ENCODE measurements at places on chromosomes 12 and 14.

GRCh38 chr12:85821759-85822158, 14.4 kb downstream of the RASSF9 start:
- H3K4me3 ChIP-seq: no peak overlapping the region
- H3K4me1 ChIP-seq: peaks cover 52% of the 10 kb centered on the region
- DNase-seq: no peak

- H3K27ac ChIP-seq: peak overlapping the region; percentile 62
- H3K4me3 ChIP-seq: peak overlapping the region; percentile 100
- H3K4me1 ChIP-seq: peaks cover 27% of the 10 kb centered on the region
- no peaks in the 10 kb centered on the region for H3K27me3 ChIP-seq
Observed at GRCh38 chr14:31419179-31419966, 977 bp downstream of the HEATR5A start.

GRCh38 chr12:56007564-56008559, 10.8 kb downstream of the SUOX start:
- DNase-seq: peak; percentile 76
- H3K36me3 ChIP-seq: peaks cover 28% of the 10 kb centered on the region
- peak overlapping the region; percentile 30 for H3K27ac ChIP-seq
- peak overlapping the region; percentile 78 for H3K4me3 ChIP-seq

- no peak for DNase-seq
- no peak overlapping the region for H3K4me3 ChIP-seq
- peaks cover 39% of the 10 kb centered on the region for H3K27me3 ChIP-seq
- H3K27ac ChIP-seq: no peak overlapping the region
- no peaks in the 10 kb centered on the region for H3K36me3 ChIP-seq
Observed at GRCh38 chr14:24705840-24706239, 71.8 kb upstream of the GZMB start.

DNA sequence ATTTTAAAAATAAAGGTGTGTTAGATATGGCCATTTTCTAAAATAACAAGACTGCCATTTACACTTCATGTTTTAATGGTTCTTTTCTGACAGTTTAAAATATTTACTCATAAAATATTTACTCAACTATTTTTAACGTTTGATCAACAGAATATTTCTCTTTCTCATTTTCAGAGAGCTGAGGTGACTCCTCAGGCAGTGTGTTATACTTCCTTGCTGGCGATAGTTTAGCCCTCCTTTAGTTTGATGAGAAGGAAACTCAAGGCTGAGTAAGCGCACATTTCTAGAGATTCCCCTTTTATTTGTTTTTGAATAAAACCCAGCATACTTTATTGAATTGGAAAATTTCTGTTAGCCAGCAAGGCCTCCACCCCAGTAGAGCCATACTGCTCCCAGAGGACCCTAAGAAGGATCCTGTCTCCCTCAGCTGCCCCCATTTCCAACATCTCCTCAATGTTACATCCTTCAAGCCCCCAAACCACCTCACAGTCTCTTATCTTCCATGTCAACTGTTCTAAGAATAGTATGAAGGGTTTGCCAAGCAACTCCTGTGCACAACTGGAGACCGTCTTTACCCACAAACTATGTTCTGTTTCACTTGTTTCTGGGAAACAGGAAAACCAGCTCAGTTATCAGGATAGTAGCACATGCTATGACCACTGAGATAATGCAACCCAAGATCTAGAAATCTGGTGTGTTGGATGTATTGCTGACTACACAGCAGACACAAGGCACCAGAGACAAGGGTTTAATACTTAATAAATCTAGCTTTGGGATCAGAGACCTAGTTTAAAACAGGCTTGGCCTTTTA, 129.5 kb downstream of the STXBP6 start:
- no peak for DNase-seq
- no peaks in the 10 kb centered on the region for H3K36me3 ChIP-seq
- no peak overlapping the region for H3K27ac ChIP-seq
- H3K4me1 ChIP-seq: peaks cover 28% of the 10 kb centered on the region
- no peak overlapping the region for H3K4me3 ChIP-seq

Data from Calu3 (cell line).